ENCODE measurements at places on chromosomes 13 and 19.

DNA sequence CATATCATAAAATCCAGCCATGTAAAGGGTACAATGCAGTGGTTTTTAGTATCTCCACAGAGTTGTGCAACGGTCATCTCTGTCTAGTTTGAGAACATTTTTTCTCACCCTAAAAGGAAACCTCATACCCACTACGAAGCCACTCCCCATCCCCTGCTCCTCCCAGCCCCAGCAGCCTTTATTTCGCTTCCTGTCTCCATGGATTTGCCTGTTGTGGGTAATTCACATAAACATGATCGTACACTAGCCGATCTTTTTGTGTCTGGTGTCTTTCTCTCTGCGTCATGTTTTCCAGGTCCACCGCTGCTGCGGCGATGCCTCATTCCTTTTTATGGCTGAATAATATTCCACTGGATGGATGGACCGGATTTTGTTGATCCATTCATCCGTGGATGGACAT is 28.6 kb downstream of the BICRA start:
- no peak for DNase-seq

DNA sequence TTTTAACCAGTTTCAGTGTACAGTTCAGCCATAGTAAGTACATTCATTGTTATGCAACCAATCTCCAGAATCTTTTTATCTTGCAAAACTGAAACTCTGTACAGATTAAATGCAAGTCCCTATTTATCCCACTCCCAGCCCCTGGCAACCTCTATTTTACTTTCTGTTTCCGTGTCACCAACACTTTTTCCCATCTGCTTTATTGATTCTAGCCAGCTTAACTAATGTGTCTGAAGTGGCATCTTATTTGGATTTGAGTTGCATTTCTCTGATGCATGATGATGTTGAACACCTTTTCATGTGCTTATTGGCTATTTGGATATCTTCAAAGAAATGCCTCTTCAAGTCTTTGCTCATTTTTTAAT is 18.9 kb downstream of the SPATA13 start:
- DNase-seq = no peak

DNA sequence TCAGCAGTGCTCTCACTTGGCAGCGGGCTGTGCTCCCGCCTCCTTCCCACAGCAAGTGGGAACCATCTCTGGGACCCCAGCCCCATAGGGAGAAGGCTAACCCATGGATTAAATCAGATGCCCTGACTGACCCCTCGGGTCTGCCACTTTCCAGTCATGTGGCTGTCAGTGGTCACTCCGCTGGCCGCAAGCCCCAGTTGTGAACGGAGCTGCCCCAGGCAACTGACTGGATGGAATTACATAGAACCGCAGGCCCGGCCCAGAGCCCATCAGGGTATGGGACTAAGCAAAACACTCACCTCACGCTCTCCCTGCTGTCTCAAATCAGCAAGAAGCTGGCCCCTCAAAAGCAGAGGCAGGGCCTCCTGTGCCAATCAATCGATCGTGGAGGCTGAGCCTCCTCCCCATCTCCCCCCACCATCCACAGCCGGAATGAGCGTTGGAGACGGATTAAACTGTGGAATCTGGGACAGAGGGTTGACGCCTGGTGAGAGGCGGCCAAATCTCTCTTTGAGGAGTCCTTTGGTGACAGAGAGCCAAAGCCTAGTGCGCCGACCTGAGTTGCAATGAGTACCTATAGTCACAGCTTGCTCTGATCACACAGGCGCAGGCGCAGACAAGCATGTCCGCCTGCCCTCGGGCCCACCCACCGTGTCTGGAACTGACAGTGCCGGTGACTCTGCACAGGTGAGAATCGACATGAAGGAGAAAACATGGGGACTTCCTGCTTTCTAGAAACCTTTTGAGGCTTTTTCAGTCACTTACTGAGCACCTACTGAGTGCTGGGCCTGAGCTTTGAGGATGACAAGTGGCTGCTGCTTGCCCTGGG is 38.7 kb downstream of the PBX4 start:
- DNase-seq = no peak

GRCh38 chr13:109859898-109860297 is 73.5 kb upstream of the IRS2 start:
- no peak for DNase-seq

- no peak for DNase-seq
These were observed 176.0 kb upstream of the TSC22D1 start for GRCh38 chr13:44752164-44752563.

DNA sequence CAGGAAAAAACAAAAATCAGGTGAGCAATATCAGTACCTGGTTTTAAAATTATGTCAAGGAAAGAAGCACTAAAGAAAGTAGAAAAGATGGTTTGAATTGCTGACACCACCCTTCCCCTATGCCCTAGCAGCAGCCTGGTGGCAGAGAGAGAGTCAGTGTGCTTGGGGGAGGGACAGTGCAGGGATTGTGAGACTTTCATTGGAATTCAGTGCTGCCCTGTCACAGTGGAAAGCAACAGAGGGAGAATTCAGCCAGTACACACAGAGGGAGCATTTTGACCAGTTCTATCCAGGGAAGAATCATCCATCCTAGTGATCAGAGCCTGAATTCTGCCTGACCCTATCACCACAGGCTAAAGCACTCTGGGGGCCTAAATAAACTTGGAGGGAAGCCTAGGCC is 222.4 kb upstream of the PCDH17 start:
- no peak for DNase-seq

DNA sequence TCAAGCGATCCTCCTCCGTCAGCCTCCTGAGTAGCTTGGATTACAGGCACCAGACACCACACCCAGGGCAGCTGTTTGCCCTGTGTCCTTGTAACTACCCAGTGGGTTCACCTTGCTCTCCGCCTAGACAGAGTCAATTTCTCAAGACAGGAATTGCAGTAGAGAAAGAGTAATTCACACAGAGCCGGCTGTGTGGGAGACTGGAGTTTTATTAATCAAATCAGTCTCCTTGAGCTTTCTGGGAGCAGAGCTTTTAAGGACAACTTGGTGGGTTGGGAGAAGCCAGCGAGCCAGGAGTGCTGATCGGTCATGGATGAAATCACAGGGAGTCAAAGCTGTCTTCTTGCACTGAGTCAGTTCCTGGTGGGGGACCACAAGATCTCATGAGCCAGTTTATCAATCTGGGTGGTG is 20.6 kb upstream of the ADGRE1 start:
- no peak for DNase-seq
